ENCODE measurements at places on chromosomes 13 and 19. TPM values are rescaled to one million over a fixed set of nuclear protein-coding genes. Genes with fewer than 3 reads are reported as not detected.

DNA sequence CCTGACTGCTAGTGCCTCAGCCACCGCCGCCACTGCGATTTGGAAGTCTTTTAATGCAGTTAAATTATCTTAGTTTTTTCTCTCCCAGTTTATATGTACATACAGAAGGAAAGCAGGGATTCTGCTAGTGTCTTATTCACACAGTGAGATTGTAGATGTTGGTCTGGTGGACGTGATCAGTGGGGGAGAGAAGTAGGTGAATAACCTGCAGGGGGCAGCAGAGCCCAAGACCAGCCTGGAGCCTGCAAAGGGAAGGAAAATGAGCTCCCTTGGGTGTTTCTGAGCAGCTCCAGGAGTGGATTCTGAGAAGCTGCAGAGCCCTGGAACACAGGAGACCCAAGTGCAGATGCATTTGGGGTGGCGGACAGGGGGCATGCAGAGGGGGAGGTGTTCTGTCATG, 26.3 kb downstream of the ZNF844 start:
- peak; percentile 23 for DNase-seq
- H3K36me3 ChIP-seq, result no peaks in the 10 kb centered on the region

DNA sequence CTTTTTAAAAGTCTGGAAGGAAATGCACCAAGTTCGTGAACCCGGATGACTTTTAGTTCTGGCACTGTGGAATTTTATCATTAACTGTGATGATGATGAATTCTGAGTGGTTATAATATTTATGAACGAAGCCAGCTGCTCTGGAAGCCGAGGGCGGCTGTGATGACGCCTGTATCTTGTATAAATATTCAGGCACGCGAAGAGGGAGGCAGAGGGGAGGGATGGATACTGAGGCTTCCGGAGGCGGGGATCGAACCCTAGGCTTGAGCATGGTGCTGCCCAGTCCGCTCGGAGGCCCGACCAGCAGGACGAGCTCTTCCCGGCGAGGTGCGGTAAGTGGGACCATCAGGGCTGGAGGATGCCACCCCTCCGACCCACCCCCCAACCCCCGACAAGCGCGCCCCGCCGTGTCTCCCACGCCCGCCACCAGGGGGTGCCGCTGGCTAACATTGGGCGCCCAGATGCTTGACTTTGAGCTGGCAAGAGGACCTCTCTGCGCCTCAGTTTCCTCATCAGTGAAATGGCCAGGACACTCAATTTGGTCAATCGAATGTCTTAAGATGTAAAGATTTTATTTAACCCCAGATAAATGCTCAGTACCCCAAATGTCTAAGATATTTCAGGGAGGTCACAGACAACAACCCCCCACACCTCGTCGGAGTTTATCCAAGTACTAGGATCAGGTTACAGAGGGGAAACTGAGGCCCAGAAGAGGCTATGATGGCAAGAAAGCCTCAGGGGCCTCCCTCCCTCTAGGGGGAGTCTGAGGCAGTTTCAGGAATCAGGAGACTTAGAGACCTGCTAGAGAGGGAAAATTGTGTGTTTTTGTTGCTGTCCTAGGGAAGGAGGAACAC, 4.5 kb upstream of the RAB3A start:
- no peak overlapping the region for H3K4me3 ChIP-seq
- DNase-seq, result peak; percentile 30
- H3K27ac ChIP-seq, result no peak overlapping the region
- peaks cover 7% of the 10 kb centered on the region for H3K4me1 ChIP-seq
- H3K27me3 ChIP-seq, result no peaks in the 10 kb centered on the region
- no peaks in the 10 kb centered on the region for H3K36me3 ChIP-seq

PEX11G gene
- 10.5 TPM for total RNA-seq

DNA sequence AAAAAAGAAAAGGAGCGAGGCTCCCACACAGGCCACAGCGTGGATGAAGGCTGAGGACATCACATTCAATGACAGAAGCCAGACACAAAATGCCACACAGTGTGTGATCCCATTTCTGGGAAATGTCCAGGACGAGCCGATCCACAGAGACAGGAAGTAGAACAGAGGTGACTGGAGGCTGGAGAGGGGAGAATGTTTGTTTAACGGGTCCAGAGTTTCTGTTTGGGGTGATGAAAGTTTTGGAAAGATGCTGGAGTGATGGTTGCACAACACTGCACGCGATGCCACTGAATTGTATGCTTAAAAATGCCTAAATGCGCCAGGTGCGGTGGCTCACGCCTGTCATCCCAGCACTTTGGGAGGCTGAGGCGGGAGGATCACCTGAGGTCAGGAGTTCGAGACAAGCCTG, 650 bp upstream of the FUT5 start:
- no peak overlapping the region for H3K4me3 ChIP-seq
- no peaks in the 10 kb centered on the region for H3K36me3 ChIP-seq
- H3K27me3 ChIP-seq, result no peaks in the 10 kb centered on the region
- DNase-seq, result no peak
- H3K27ac ChIP-seq, result no peak overlapping the region
- H3K4me1 ChIP-seq, result no peaks in the 10 kb centered on the region

DNA sequence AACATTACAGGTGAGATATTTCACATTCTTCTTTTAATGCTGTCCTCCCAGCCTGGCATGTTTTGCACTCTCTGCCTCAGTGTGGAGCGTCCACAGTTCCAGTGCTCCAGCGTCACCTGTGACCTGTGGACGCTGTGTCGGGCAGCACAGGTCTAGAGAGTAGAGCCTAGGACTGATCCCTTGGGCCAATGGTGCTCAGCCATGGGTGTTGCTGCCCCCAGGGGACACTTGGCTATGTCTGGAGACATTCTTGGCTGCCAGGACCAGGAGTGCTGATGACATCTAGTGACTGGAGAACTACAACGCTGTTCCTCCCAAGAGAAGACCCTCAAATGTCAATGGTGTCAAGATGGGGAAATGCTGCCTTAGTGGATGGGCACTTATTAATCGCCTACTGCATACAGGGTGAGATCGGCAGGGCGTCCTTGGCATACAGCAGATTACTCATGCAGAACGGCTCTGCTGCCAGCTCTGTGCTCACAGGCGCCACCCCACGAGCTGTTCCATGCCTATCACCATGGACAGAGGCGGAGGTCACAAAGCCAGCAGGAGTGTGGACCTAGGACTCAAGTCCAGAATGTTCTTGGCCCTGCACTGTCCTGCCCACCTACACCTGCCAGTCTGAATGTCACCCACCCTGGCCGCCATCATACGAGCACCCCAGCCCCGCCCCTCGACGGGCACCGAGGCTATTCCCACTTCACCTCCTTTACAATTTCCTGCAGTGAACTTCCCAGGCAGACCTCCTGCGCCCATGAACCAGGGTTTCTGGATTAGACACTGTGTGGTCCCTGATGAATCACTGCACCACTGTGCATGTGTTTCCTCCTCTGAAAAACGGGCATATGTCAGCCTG, 13.9 kb upstream of the MADCAM1 start:
- no peaks in the 10 kb centered on the region for H3K36me3 ChIP-seq
- H3K4me3 ChIP-seq, result no peak overlapping the region
- no peak overlapping the region for H3K27ac ChIP-seq
- H3K4me1 ChIP-seq, result peaks cover 5% of the 10 kb centered on the region
- H3K27me3 ChIP-seq, result no peaks in the 10 kb centered on the region

- H3K27me3 ChIP-seq, result peaks cover 56% of the 10 kb centered on the region
- no peak for DNase-seq
- no peak overlapping the region for H3K27ac ChIP-seq
These were observed 36.8 kb downstream of the VSTM2B start for GRCh38 chr19:29562299-29563297.

- no peak overlapping the region for H3K27ac ChIP-seq
- H3K36me3 ChIP-seq, result no peaks in the 10 kb centered on the region
- no peaks in the 10 kb centered on the region for H3K27me3 ChIP-seq
- no peak overlapping the region for H3K4me3 ChIP-seq
- no peak for DNase-seq
These were observed 48.3 kb downstream of the KDM4B start for GRCh38 chr19:5017235-5017634.

LAIR2 gene
- total RNA-seq, result not detected

DNA sequence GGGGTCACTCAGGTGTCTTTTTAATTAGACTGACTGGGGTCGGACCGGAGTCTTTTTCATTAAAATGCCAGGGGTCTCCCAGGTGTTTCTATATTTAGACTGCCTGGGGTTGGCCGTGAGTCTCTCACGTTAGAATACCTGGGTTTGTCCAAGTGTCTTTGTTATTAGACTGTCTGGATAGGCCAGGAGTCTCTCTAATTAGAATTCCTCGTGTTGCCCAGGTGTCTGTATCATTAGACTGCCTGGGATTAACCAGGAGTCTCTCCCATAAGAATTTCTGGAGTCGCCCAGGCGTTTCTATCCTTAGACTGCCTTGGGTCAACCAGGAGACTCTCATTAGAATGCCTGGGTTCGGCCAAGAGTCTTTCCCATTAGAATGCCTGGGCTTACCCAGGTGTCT, 1445.7 kb downstream of the UQCRFS1 start:
- no peak overlapping the region for H3K27ac ChIP-seq
- DNase-seq, result no peak
- no peaks in the 10 kb centered on the region for H3K27me3 ChIP-seq
- H3K4me3 ChIP-seq, result no peak overlapping the region
- H3K4me1 ChIP-seq, result no peaks in the 10 kb centered on the region

GRCh38 chr19:54114340-54115108, 933 bp downstream of the TFPT start:
- H3K4me3 ChIP-seq, result peak overlapping the region; percentile 78
- no peaks in the 10 kb centered on the region for H3K27me3 ChIP-seq
- H3K27ac ChIP-seq, result no peak overlapping the region

- H3K27me3 ChIP-seq, result no peaks in the 10 kb centered on the region
- peak; percentile 85 for DNase-seq
- H3K36me3 ChIP-seq, result peaks cover 11% of the 10 kb centered on the region
- peaks cover 9% of the 10 kb centered on the region for H3K4me1 ChIP-seq
These were observed 4.0 kb downstream of the PIK3R2 start for GRCh38 chr19:18156841-18157464.

- no peak for DNase-seq
- H3K4me1 ChIP-seq, result no peaks in the 10 kb centered on the region
- no peak overlapping the region for H3K4me3 ChIP-seq
- no peaks in the 10 kb centered on the region for H3K27me3 ChIP-seq
These were observed 25.9 kb downstream of the ACSBG2 start for GRCh38 chr19:6161271-6161850.

- H3K27me3 ChIP-seq, result no peaks in the 10 kb centered on the region
- H3K4me3 ChIP-seq, result no peak overlapping the region
- no peaks in the 10 kb centered on the region for H3K4me1 ChIP-seq
- no peak overlapping the region for H3K27ac ChIP-seq
These were observed 146.0 kb upstream of the GPC6 start for GRCh38 chr13:93080587-93080986.

GRCh38 chr19:41307954-41308449, 2.0 kb upstream of the CCDC97 start:
- H3K27ac ChIP-seq, result peak overlapping the region; percentile 48
- H3K36me3 ChIP-seq, result peaks cover 11% of the 10 kb centered on the region
- no peak for DNase-seq
- peaks cover 16% of the 10 kb centered on the region for H3K4me1 ChIP-seq

DNA sequence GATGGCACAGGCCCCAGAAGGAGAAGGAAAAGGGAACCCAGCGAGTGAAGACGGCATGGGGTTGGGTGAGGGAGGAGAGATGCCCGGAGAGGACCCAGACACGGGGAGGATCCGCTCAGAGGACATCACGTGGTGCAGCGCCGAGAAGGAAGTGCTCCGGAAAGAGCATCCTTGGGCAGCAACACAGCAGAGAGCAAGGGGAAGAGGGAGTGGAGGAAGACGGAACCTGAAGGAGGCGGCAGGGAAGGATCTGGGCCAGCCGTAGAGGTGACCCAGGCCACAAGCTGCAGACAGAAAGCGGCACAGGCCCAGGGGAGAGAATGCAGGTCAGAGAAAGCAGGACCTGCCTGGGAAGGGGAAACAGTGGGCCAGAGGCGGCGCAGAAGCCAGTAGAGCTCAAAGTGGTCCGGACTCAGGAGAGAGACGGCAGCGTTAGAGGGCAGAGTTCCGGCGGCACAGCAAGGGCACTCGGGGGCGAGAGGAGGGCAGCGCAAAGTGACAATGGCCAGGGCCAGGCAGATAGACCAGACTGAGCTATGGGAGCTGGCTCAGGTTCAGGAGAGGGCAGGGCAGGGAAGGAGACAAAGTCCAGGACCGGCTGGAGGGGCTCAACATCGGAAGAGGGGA, 1.1 kb downstream of the PPP1R12C start:
- no peak overlapping the region for H3K27ac ChIP-seq
- H3K27me3 ChIP-seq, result no peaks in the 10 kb centered on the region
- H3K36me3 ChIP-seq, result no peaks in the 10 kb centered on the region
- DNase-seq, result peak; percentile 29
- H3K4me3 ChIP-seq, result peak overlapping the region; percentile 99

DNA sequence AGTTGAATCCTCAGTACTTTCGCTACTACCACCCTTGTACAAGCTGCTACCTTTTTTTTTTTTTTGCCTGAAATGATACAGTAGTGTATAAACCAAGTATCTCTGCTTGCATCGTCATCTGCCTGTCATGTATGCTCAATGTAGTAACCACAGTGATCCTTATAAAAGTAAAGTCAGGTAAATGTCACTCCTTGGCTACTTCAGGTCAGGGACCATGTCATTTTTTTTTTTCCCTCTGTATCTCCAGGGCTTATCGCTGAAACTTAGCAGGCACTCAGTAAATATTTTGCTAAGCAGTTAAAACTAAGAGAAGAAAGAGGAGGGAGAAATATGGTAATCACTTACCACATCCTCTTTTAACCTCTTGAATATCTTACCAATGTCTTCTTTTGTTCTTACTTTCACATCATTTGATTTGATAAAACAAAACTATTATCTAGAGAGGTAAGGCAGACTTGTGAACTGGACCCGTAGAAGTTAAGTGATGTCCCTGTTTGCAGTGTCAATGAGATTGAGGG, 96.8 kb upstream of the KLF12 start:
- DNase-seq, result no peak
- no peak overlapping the region for H3K27ac ChIP-seq
- no peaks in the 10 kb centered on the region for H3K4me1 ChIP-seq
- no peaks in the 10 kb centered on the region for H3K36me3 ChIP-seq

MYH14 gene
- 169 TPM for total RNA-seq

KISS1R gene
- not detected for total RNA-seq

GRCh38 chr13:113598481-113598880, 13.9 kb downstream of the TFDP1 start:
- no peaks in the 10 kb centered on the region for H3K27me3 ChIP-seq
- peaks cover 21% of the 10 kb centered on the region for H3K36me3 ChIP-seq
- H3K27ac ChIP-seq, result no peak overlapping the region
- no peak overlapping the region for H3K4me3 ChIP-seq
- H3K4me1 ChIP-seq, result no peaks in the 10 kb centered on the region

RDH8 gene
- total RNA-seq, result not detected

HRC gene
- not detected for total RNA-seq

ZSCAN22 gene
- not detected for total RNA-seq

DNA sequence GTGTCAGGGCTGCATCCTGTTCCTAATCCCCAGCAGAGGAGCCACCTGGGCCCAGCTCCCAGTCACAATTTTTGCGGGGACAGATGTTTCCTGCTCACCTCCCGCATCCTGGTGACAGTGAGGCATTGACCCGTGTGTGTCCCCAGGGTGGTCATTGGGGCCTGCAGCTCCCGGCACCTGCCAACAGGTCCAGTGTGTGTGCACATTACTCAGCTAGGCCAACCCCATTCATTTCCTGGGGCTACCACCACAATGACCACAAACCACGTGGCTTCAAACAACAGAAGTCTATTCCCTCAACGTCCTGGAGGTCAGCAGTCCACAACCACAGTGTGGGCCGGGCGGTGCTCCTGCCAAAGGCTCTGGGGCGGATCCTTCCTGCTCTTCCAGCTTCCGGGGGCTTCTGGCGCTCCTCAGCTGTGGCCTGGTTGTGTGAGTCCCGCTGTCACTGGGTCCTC, 11.9 kb upstream of the F2RL3 start:
- peaks cover 31% of the 10 kb centered on the region for H3K36me3 ChIP-seq
- no peaks in the 10 kb centered on the region for H3K27me3 ChIP-seq
- no peak overlapping the region for H3K27ac ChIP-seq
- H3K4me3 ChIP-seq, result no peak overlapping the region
- peak; percentile 51 for DNase-seq
